Spleen (tissue), 13 donors: ENCODE measurements at places on chromosomes 2 and 18.

DNA sequence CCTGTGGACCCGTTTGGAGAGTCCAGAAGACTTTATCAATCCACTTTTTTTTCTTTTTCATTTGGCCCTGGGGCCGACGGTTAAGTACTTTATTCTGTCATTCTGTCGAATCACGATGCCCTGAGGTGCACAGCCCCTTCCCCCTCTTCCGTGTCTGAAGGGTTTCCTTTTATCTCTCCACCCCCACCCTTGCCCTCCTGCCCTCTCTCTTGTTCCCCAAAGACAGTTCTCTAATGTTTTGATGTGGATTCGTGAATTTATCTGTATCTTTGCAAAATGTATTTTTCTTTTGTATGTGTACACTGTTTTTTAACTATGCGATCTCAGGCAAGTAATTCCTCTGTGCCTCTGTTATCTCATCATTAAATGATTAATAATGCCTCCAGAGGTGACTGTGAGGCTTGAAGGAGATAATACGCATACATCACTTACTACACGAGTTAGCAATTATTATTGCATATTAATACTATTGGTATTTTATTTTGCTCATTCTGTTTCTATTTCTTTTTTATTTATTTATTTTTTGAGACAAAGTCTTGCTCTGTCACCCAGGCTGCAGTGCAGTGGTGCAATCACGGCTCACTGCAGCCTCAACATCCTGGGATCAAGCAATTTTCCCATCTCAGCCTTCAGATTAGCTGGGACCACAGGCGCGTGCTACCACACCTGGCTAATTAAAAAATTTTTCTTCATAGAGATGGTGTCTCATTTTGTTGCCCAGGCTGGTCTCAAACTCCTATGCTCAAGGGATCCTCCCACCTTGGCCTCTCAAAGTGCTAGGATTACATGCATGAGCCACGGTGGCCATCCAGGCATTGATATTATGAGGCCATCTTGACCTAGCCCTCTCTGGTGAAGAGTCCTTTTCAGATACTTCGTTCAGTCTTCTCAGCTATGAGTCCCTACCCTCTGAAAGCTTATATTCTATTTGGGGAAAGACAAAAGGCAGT, 1.4 kb upstream of the CASP8 start:
- H3K27me3 ChIP-seq = no peaks in the 10 kb centered on the region
- peaks cover 32% of the 10 kb centered on the region for H3K4me1 ChIP-seq
- no peak for DNase-seq
- no peaks in the 10 kb centered on the region for H3K36me3 ChIP-seq

GRCh38 chr2:25259737-25260124, 82.0 kb downstream of the DNMT3A start:
- no peaks in the 10 kb centered on the region for H3K27me3 ChIP-seq
- H3K27ac ChIP-seq = no peak overlapping the region
- no peaks in the 10 kb centered on the region for H3K36me3 ChIP-seq
- peaks cover 20% of the 10 kb centered on the region for H3K4me1 ChIP-seq

GRCh38 chr2:176027806-176028205, 25.7 kb upstream of the LNPK start:
- no peak for DNase-seq
- H3K4me1 ChIP-seq = no peaks in the 10 kb centered on the region
- no peak overlapping the region for H3K27ac ChIP-seq
- H3K36me3 ChIP-seq = no peaks in the 10 kb centered on the region
- H3K27me3 ChIP-seq = peaks cover 26% of the 10 kb centered on the region

DNA sequence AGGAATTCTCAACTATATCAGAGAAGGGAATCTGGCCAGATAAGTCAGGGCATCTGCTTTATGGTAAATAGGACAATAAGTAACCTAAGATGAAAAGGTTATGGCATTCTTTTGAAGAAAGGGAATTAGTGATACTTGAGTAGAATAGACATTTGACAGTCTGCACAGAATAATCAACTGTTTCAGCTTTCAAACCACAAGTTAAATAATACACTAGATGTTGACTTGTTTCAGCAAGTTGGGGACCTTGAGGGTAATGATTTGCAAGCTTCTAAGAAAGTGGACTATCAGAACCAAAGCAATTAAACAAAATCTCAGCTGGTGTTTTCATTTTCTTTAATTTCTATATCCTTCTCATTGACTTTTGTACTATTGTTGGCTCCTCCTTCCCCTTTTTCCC, 54.5 kb downstream of the SLC39A10 start:
- H3K27ac ChIP-seq = no peak overlapping the region
- no peaks in the 10 kb centered on the region for H3K27me3 ChIP-seq
- DNase-seq = no peak
- peaks cover 91% of the 10 kb centered on the region for H3K36me3 ChIP-seq
- no peak overlapping the region for H3K4me3 ChIP-seq

- H3K4me3 ChIP-seq = no peak overlapping the region
- no peaks in the 10 kb centered on the region for H3K27me3 ChIP-seq
- H3K27ac ChIP-seq = no peak overlapping the region
- no peaks in the 10 kb centered on the region for H3K36me3 ChIP-seq
- H3K4me1 ChIP-seq = no peaks in the 10 kb centered on the region
These were observed 370.9 kb upstream of the ZEB2 start for GRCh38 chr2:144890828-144891227.

GRCh38 chr2:63046961-63047320, 3.7 kb upstream of the OTX1 start:
- H3K4me3 ChIP-seq = no peak overlapping the region
- H3K4me1 ChIP-seq = peaks cover 50% of the 10 kb centered on the region

GRCh38 chr2:67565761-67566160, 168.6 kb downstream of the ETAA1 start:
- no peaks in the 10 kb centered on the region for H3K4me1 ChIP-seq
- no peak overlapping the region for H3K4me3 ChIP-seq
- no peaks in the 10 kb centered on the region for H3K36me3 ChIP-seq
- no peak for DNase-seq
- no peak overlapping the region for H3K27ac ChIP-seq

DNA sequence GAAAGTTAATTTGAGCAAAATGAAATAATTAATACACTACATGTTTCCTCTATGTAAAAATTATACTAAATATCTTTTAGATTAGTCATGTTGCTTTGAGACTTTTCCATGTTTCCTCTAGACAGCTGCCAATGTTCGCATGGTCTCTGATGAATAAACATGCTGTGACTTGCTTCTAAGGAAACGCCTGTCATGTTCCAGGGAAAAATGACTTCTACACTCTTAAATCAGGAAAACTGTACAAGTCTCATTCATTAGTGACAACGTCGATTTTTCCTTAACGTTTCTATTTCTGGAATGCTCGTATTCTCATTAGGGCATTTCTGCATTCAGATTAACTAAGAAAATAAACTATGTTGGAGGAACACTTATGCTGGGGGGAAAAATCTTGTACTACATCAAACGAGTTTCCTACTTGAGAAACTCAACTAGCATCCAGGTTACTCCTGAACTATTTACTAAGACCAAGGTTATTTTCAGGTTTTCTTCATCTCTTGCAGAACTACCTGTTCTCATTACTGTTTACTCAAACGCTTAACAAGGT, 1.6 kb downstream of the COBLL1 start:
- no peaks in the 10 kb centered on the region for H3K27me3 ChIP-seq
- H3K4me3 ChIP-seq = peak overlapping the region; percentile 83
- H3K36me3 ChIP-seq = no peaks in the 10 kb centered on the region
- H3K27ac ChIP-seq = peak overlapping the region; percentile 93
- DNase-seq = no peak

DNA sequence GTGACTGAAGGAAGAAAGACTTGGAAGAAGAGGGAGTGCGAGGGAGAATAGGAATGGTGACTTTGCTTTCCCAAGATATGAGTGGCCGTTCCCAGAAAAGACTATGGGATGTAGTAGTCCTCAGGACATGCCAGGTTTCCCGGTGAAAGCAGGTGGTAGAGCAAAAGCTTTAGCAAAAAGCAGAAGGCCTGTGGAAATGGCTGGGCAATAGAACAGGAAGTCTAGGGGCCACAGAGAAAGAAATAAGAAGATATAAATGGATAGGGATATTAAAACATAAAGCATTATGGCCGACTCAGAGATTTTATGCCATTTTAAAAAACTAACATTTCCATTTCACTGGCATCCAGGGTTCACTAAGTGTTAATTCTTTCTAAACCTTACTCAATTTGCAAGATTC, 1.2 kb upstream of the SERPINB13 start:
- H3K27me3 ChIP-seq = no peaks in the 10 kb centered on the region
- DNase-seq = no peak
- H3K27ac ChIP-seq = no peak overlapping the region
- H3K4me1 ChIP-seq = no peaks in the 10 kb centered on the region
- H3K36me3 ChIP-seq = no peaks in the 10 kb centered on the region

GRCh38 chr2:212387146-212387545, 151.5 kb downstream of the ERBB4 start:
- no peaks in the 10 kb centered on the region for H3K36me3 ChIP-seq
- H3K27me3 ChIP-seq = no peaks in the 10 kb centered on the region
- no peak overlapping the region for H3K4me3 ChIP-seq
- DNase-seq = no peak
- H3K27ac ChIP-seq = no peak overlapping the region

DNA sequence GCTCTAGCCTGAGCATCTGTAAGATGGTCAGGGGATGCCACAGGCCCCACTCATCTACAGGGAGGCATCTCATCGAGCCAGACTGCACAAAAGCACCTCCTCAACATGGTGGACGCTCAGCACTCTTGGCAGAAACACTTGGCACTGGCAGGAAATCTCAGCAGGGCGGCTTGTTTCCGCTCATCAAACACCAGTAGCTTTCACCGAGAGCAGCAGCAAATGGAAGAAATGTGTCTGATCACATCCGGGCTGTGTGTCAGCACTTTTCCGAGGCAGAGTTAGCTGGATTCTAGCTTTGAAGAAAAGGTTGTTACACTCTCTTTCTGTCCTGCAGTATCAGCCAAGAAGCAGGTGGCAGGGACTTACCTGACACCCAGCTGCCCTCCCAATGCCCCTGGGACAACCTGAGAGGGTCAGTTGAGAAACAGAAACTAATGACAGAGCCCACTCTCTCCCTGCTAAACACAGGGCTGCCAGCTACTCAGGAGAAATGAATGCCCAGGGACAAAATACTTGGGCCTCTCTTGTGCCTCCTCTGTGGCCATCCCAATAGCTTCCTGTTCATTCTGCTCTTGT, 68.9 kb upstream of the FZD7 start:
- H3K4me1 ChIP-seq = no peaks in the 10 kb centered on the region
- no peaks in the 10 kb centered on the region for H3K36me3 ChIP-seq
- no peak overlapping the region for H3K27ac ChIP-seq
- DNase-seq = no peak
- no peaks in the 10 kb centered on the region for H3K27me3 ChIP-seq
- no peak overlapping the region for H3K4me3 ChIP-seq

DNA sequence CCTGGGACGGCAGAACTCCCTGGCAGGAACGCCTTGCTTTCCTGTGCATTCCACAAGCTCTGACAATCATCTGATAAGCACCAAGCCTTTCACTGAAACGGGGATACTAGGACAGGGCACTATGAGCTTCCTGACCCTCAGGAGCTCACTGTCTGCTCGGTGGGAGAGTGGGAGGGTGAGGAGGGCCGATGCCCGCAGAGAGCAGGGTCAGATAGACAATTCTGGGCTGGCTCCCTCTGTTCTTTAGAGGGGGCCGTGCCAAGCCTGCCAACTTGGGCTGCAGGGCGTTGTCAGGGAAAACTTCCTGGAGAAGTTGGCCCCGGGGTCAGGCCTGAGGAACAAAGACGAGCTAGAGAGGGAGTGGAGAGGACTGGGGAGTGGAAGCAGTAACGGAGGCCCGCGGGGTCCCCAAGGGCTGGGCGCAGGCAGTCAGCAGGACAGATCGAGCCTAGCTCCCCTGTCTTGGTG, 82.0 kb downstream of the CTAGE1 start:
- H3K36me3 ChIP-seq = no peaks in the 10 kb centered on the region
- no peak for DNase-seq
- H3K4me3 ChIP-seq = no peak overlapping the region

DNA sequence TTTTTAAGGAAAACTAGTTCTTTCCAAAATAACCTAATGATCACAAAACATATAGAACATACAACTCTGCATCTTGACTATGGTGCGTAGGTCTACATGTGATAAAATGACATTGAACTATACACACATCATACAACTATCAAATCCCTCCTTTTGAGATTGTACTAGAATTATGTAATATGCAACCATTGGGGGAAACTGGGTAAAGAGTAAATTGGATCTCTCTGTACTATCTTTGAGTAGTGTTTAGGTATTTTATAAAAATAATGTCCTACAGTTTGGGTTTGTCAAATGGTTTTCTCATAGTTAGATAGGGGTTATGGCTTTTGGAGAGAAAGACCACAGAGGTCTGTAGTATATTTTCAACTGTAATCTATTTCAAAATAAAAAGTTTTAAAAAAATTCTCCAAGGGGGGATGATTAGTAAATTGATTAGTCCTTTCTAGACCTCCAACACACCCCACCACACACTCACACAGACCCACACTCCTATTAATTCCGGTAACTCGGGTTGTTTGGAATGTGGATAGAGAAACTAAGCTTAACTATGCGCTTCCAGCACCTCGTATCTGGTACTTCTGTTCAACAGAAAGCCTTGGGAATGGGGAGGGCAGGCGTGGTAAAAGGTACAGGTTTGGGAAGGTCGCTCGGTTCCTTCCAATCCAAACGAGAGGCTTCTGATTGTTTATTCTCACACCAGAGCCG, 695 bp upstream of the BIRC6 start:
- H3K4me3 ChIP-seq = peak overlapping the region; percentile 94
- H3K36me3 ChIP-seq = no peaks in the 10 kb centered on the region
- no peaks in the 10 kb centered on the region for H3K27me3 ChIP-seq
- DNase-seq = no peak

- H3K4me3 ChIP-seq = no peak overlapping the region
- no peaks in the 10 kb centered on the region for H3K27me3 ChIP-seq
- DNase-seq = no peak
- no peaks in the 10 kb centered on the region for H3K36me3 ChIP-seq
- H3K27ac ChIP-seq = no peak overlapping the region
- H3K4me1 ChIP-seq = no peaks in the 10 kb centered on the region
These were observed 117.2 kb upstream of the CDH20 start for GRCh38 chr18:61216051-61216450.

DNA sequence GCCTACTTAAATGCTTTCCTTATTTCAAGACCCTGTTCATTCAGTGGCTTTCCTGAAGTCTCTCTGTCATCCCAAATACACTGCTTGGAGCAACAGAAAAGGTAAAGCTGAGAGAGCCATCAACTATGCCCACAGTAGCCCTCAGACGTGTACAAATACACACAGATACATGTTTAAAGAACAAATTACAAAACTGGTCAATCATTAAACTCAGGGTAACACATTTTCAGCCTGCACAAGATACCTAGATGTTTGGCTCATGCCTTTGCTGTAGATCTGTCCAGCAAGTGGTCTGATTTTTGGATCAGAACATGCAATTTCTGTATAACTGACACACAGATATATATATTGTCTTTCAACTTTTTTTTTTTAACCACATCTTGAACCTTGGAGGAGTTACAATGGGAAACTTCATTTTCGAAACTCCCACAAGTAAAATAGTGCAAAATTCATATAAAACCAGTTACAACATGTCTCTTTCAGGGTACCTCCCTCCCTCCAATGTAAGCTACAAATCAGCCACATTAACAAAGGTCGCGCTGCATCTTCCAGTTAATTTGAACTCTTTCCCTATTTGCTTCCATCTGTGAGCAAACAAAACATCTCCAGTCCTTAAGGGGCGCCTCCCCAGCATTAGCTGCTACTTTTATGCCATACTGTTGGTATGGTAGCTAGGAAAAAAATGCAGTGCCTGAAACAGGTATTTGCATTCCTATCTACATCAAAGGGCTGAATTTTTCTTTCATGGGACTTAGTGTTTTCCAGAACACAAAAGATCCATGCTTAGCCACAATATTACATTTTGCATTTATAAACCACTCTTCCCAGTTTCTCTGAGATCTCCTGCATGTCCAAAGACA, 311.9 kb downstream of the NRXN1 start:
- H3K36me3 ChIP-seq = no peaks in the 10 kb centered on the region
- no peaks in the 10 kb centered on the region for H3K4me1 ChIP-seq
- DNase-seq = no peak
- H3K27ac ChIP-seq = no peak overlapping the region
- H3K27me3 ChIP-seq = no peaks in the 10 kb centered on the region
